ENCODE measurements at places on chromosomes 7 and 10.

DNA sequence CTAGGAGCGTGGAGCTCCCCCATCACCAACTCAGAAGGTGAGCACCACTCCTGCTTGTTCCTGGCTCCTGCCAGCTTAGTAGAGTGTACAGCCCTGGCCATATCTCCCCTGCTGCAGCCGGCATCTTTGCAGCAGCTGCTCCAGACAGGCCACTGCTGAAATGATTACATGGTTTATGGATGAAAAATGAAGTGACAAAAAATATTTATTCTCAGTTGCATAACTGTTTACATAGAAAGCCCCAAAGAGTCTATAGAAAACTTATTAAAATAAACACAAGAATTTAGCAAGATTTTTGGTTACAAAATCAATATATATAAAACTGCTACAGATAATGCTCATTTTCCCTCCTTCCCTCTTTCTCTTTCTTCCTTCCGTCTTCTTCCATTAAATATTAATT lies 27.2 kb downstream of the C10orf67 start:
- DNase-seq = no peak

- no peak for DNase-seq
Measured at GRCh38 chr10:7432884-7433726, 22.3 kb upstream of the SFMBT2 start.

- no peak for DNase-seq
Measured at GRCh38 chr10:60473557-60473956, 83.9 kb upstream of the ANK3 start.

- DNase-seq = no peak
Measured at GRCh38 chr7:90560730-90561129, 35.4 kb upstream of the CDK14 start.

GRCh38 chr7:2209146-2209960 lies 23.4 kb downstream of the MAD1L1 start:
- no peak for DNase-seq

DNA sequence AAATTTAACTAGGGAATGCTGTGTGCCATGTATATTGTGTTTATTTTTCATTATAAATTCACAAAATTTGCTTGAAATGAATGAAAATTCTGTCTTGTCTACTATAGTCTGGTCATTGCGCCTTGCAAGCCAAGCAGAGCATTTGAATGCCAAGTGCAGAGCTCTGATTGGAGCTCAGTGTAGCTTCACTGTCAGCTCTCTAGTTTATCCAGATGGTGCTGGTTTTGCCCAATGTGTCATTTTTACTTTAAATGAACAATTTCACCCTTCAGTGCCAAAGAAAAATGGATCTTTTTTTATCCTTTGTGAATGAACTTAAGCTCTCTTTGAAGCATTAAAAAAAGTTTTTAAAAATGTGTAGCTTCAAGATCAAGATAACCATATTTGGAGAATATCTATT lies 225.6 kb upstream of the CACNA2D1 start:
- DNase-seq = no peak

DNA sequence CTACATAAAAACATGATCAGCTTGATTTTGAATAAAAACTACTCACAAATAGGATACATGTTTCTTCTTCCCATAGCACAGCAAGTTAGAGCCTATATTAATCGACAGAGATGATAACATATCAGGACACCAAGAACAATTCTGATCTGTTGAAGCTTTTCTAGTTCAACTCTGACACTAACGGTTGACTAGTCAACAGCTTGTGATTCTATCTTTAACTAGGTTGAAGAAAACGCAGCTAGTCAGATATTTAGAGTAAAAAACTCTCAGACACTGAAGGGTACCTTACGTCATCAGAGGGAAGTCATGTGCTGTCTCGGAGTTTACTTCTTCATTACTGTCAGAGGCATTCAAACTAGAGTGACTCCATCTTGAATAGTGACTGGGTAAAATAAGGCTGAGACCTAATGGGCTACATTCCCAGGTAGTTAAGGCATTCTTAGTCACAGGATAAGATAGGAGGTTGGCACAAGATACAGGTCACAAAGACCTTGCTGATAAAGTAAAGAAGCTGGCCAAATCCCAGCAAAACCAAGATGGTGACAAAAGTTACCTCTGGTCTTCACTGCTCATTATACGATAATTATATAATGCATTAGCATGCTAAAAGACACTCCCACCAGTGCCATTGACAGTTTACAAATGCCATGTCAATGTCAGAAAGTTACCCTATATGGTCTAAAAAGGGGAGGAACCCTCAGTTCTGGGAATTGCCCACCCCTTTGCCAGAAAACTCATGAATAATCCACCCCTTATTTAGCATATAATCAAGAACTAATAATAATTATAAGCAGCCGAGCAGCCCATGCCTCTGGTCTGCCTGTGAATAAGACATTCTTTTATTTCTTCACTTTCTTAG lies 21.3 kb downstream of the CCDC71L start:
- DNase-seq = no peak

GRCh38 chr7:105841866-105842265 lies 34.5 kb downstream of the ATXN7L1 start:
- DNase-seq = no peak

DNA sequence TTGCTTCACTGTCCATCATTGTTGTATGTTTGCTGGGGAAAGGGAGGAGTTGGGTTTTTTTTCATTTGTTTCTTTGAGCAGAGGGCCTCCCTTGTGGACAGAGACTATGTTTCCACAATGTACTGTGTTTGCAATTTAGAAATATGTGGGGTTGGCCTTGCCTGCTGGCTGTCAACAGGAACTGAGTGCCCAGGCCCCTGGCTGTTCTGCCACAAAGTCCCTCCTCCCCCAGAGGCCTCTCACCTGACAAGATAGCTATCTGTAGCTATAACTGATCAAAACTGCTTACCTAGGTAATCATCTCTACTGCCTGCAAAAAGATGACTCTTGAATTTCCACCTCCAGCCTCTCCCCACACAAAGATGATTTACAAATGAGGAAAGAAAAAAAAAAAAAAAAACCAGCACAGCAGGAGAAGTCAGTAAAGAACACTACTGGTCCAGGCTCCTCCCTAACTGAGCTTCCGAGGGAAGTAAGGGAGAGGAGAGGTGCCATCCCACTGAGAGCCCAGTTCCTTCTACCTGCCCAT lies 121.8 kb downstream of the SGMS1 start:
- no peak for DNase-seq
